ENCODE measurements at places on chromosomes 6 and 20.

- peak; percentile 83 for DNase-seq
These were observed 2.4 kb upstream of the ZMYND8 start for GRCh38 chr20:47358672-47359529.

- no peak for DNase-seq
These were observed 7.2 kb upstream of the THEMIS start for GRCh38 chr6:127907960-127908640.

- DNase-seq: no peak
These were observed 3.5 kb downstream of the RBM39 start for GRCh38 chr20:35738410-35739179.

DNA sequence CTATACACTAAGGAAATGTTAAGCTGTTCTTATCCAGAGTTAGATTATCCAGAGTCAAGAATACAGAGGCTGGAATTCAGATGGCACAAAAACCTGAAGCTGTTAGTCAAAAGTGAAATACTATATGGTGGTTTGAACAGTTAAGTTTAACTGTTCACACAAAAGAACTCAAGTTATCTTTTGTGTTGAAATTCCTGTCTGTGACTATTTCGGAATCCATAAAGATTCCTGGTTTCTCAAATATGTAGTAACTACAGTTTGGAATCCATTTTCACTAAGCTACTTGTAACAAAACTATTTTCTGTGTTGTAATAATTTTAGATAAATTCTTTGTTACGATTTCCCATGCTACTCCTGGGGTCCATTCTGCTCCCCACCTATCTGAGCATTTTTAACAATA is 24.5 kb downstream of the FIG4 start:
- no peak for DNase-seq

DNA sequence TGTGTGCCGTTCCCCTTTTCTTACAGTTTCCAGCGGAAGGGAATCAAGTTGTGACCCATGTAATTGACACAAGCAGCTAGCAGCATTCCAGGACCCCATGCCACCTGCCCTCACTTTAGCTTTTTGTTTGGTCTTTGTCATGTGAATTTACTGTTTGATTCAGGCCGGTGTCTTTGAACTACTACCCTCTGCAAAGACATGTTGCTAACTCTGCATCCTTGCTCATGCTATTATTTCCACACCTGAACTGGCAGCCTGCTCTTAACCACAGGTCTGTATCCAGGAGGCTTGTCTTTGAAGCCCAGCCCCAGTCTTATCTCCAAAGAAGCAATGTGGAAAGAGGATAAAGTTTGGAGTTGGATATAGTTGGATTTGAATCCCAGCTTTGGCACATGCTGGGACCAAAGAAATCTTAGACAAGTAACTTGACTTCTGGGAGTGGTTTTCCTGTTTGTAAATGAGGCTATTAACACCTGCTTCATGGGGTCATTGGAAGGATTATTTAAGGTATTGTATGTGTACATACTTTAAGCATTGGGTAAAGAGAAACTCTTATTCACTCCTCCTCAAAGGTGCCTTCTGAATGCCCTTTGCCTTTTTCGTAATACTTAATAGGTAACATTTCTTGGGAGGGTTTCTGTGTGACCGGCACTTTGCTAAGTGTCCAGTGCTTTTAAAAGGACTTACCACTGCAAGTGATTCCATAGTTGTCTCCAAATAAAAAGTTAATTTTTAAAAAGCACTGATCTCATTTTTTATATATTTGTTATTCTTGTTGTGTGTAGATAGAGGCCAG is 52.4 kb downstream of the RALY start:
- no peak for DNase-seq

- peak; percentile 54 for DNase-seq
These were observed 67.4 kb upstream of the SMIM28 start for GRCh38 chr6:138310294-138310693.

GRCh38 chr6:21409231-21409630 is 184.3 kb upstream of the SOX4 start:
- DNase-seq: no peak

DNA sequence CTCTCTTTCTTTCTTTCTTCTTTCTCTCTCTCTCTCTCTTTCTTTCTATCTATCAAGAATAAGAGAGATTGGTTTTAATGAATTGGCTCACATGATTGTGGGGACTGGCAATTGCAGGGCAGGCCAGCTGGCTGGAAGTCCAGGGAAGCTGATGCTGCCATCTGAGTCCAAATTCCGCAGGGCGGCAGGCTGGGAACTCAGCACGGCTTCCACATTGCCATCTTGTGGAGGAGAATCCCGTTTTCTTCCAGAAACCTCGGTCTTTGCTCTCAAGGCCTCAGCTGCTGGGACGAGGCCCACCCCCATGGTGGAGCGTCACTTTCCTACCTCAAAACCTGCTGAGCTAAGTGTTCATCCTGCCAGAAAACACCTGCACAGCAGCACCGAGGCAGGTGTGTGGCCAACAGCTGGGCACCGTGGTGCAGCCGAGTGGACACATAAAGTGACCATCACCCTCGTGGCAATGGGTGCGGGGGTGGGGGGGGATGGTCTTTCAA is 58.8 kb upstream of the SLCO4A1 start:
- DNase-seq: no peak

DNA sequence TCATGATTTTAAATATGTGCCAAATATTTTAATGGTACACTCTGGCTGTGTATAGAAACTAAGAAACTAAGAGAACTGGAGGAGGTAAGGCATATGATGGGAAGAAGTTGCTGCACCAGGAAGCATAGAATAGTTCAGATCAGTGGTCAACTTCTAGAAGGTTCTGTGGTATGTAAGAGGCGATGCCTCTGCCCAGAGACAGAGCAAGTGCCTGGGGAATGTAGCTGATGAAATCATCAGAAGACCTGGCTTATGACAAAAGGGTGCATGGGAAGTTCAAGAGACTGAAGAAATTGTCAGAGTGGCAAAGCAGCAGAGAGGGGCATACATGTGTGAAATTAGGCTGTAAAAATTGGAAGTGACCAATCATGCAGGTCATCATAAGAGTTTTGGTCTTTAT is 580.8 kb downstream of the BMP2 start:
- DNase-seq: no peak

DNA sequence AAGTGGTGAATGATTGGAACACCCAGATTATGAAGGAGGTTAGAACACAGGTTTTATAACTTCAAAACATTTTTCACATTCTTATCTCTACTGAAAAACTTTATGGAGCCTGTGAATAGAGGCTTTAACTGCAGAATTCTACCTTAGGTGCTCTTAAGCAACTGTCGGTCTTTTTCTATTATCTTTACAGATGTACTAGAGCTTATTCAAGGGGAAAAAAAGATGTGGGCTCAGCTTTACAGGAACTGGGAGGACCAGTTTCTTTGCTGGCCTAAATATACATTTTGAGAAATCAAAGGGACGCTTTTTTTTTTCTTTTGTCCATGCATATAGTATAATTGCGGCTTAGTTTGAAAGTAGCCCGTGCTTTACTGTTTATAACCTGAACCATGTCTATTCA is 58.9 kb downstream of the UST start:
- DNase-seq: no peak

- no peak for DNase-seq
These were observed 94.5 kb upstream of the TRAF3IP2 start for GRCh38 chr6:111700135-111700690.

DNA sequence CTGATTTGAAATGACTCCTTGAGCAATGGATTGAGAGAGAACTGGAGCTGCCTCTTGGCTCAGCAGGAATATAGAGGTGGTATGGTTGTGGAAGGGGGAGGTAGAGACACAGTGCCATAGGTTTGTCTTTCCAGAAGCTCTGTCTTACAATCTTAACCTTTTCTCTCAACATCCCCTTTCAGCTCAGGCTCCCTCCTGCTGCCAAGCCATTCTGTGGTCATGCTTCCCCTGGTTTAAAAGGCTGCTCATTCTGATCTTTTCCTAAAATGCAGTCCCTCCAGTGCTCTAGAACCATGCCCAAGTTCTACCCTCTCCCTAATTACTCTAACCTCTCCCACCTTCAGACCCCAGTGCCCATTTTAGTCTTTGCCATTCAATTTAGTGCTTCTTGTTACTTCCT is 517.9 kb upstream of the MARCKS start:
- no peak for DNase-seq

DNA sequence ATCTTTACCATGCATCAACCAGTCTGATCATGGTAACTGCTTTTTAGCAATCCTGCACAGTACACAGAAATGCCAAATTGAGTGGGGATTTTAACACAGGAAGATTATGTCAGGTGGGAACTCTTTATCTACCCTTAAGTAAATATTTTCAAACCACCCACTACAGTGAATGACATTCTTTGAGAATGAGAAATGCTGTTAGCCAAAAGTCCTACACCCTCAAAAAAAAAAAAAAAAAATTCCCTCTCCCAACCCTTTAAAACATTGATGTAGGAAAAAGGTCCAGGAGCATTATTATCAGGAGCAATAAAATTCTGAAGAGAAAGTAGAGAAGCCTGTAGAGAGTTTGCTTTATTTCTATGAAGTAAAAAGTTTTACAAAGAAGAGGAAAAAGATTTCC is 307.2 kb upstream of the THEMIS start:
- no peak for DNase-seq

- no peak for DNase-seq
These were observed 47.9 kb downstream of the CEP57L1 start for GRCh38 chr6:109143191-109143590.

DNA sequence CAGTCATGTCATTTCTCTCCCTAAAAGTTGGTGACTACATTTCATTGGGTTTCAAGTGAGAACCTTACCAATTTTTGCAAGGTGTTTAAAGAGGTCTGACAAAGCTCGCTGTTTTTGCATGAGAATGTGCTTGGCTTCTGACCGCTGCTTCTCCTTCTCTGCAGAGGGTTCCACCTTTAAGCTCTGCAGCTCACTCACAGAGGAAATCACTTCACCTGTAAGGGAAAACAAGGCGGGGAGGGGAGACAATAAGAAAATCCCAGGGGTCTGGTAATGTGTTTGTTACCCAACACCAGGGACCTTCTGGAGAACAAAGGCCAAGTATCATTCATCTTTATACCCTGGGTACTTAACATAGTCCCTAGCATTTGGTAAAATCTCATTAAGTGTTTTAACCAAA is 40.0 kb upstream of the LYRM2 start:
- DNase-seq: no peak

DNA sequence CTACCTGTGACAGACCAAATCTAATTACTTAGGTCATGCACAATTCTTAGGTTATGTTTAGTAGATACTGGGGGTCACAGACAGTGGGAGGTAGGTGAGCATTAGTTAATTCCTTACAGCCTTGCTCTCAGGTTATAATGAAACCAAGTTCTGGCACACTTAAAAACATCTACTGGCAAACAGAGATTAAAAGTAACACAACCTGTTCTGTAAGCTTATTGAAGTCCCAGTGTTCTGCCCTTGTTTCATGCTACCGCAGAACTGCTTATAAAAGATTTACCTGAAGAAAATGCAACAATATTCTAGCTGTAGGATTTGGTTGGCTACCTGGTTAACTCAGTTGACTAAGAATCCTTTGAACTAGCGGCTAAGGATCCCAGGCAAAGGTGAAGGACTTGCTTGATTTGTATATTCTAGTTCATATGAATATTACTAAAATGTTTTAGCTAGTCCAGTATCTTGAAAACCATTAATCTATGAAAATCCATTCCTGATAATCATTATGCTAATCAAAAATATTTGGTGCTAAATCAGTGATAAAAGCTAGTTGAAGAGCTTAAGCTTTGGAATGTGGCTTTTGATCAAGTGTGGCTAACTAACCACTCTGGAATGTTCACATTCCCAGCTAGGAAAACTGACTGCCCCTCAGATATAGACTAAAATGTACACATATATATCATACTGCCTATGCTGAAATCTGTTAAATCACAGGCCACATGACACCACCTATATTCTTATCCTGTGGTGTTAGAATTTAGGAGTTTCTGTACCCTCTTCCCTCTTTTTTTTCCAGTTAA is 7.2 kb downstream of the PEX3 start:
- DNase-seq: no peak

DNA sequence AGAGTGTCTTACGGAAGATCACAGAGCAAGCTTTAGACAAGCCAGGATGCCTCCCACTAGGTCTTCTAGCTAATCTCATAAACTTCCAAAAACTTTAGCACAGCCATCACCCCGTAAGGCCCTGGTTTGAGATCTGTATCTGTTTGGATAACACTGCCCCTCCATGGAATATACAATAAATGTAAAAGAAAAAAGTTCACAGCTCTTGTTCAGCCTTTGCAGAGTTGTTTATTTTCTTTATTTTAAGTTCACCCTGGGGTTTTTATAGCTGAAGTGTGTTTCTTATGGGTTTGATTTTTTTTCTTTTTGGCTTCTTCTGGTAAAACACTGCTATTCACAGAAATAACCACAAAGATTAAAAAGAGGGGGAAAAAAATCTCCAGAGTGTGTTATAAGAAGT is 125.6 kb downstream of the EYA2 start:
- no peak for DNase-seq

- peak; percentile 26 for DNase-seq
These were observed 10.0 kb downstream of the CITED2 start for GRCh38 chr6:139364302-139364981.

DNA sequence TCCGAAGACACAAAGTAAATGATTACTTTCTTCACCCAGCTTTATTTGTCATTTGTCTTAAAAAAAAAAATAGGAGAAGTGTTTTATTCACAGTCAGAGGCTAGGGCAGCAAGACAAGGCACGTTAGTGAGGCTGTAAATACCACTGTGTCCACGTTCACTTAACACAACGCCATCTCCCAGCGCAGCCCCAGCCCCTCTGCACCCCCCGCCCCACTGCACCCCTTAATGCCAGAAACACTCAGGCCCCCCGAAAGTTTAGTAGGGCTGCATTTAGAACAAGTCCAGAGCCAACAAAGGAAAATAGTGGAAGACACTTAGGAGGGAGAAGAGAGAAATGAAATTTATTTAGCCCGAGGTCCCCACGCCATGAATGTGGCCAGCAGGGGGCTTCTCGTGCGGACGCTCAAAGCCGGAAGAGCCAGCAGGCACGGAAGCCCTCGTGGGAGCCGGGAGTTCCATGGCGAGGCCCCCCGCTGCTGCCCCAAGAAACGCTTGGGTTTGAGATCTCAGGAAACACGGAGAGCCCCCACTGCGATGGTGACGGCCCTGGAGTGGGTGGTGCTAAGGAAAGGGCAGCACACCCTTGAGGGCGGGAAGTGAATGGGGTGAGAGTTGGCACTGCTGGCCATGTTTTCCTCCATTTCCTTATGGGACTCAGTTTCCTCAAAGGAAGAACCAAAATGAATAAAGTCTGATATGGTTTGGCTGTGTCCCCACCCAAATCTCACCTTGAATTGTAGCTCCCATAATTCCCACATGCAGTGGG is 50.2 kb downstream of the IYD start:
- no peak for DNase-seq

DNA sequence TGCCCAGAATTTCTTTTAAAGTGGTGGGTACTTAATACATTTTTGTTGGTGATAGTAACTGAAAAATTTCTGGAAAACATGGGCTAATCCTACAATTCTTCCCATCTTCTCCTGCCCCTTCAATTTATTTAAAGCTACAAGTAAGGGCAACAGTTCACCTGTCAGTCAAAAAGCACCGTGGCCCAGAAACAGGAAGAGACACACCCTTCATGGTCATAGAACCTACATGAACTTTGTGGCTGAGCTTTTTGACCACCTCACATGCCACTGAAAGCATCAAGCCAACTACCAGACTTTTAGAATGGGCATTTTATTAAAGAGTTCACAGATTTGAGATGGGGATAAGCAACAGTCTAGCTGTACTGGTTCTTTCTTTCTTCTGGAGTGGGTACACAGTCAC is 201.1 kb upstream of the CNR1 start:
- no peak for DNase-seq

GRCh38 chr6:88626460-88626859 is 337.0 kb downstream of the RNGTT start:
- no peak for DNase-seq

Measured in DMS153 (cell line).